HL-60 (cell line): ENCODE measurements at places on chromosomes 13 and 19.

DNA sequence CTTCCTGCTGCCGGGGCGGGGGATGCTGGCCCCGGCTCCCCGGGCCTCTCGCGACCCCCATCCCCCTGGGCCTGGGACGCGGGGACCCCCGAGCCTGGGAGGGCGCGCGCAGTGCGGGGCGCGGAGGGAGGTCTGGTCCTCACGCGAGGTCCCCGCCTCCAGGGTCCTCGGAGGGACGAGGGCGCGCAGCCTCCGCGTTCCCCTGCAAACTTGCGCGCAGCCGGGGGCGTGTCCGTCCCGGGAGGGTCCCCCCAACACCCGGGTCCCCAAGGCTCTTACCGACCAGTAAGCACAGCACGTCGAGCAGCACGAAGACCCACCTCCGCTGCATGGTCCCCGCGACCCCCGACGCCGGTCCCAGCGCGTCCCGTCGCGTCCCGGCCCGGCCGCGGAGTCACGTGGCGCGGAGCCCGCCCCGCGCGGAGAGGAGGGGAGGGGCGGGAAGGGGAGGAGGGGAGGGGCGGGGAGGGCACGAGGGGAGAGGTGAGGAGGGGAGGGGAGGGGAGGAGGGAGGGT lies at the start of gene PLPP2:
PLPP2 (minus strand) TSS at position 398 of the 516 bp plus-strand sequence; CDS start at position 331, 67 bp downstream.
- DNase-seq, result no peak

GRCh38 chr13:49602005-49602404 lies 16.6 kb upstream of the RCBTB1 start:
- DNase-seq, result no peak

DNA sequence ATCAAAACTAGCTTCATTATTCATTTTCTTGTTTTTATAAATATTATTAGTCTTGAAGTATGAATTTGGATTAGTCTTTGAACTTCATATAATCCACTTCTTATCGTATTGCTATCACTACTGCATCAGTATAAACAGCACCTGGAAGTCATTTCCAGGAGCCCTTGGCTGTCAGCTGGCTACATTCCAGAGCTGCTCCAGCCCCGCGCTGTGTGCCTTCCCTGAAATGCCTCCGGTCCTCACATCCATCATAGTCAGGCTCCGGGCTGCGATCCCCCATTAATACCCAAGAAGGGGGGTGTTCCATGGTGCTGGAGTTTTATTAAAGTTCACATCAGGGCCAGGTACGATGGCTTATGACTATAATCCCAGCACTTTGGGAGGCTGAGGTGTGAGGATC lies 124.3 kb upstream of the GJB6 start:
- no peak for DNase-seq

- peak; percentile 75 for DNase-seq
These were observed 151.1 kb downstream of the LHFPL6 start for GRCh38 chr13:39451860-39452301.

- DNase-seq, result no peak
These were observed 54.0 kb downstream of the RFX2 start for GRCh38 chr19:6056282-6056741.

- no peak for DNase-seq
These were observed 355.0 kb upstream of the PCDH20 start for GRCh38 chr13:61770681-61771080.

- no peak for DNase-seq
These were observed 140.6 kb downstream of the LHFPL6 start for GRCh38 chr13:39462428-39462827.

- DNase-seq, result peak; percentile 54
These were observed 8.8 kb upstream of the GNG7 start for GRCh38 chr19:2711172-2711874.

- DNase-seq, result no peak
These were observed 9.4 kb downstream of the POLD1 start for GRCh38 chr19:50393589-50393988.

DNA sequence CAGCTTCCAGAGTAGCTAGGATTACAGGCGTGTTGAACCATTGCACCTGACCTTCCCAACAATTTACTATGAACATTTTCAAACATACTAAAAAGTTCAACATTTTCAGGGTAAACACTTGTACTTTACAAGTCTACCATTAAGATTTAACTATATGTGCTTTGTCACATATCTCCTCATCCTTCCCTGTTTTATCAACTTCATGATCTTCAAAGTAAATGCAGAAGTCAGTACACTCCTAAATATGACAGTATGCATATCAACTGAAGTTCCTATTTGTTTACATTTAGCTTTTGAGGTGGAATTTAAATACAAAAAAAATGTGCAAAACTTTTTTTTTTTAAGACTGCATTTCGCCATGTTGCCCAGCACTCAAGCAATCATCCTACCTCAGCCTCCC lies 18.5 kb downstream of the LNX2 start:
- no peak for DNase-seq

DNA sequence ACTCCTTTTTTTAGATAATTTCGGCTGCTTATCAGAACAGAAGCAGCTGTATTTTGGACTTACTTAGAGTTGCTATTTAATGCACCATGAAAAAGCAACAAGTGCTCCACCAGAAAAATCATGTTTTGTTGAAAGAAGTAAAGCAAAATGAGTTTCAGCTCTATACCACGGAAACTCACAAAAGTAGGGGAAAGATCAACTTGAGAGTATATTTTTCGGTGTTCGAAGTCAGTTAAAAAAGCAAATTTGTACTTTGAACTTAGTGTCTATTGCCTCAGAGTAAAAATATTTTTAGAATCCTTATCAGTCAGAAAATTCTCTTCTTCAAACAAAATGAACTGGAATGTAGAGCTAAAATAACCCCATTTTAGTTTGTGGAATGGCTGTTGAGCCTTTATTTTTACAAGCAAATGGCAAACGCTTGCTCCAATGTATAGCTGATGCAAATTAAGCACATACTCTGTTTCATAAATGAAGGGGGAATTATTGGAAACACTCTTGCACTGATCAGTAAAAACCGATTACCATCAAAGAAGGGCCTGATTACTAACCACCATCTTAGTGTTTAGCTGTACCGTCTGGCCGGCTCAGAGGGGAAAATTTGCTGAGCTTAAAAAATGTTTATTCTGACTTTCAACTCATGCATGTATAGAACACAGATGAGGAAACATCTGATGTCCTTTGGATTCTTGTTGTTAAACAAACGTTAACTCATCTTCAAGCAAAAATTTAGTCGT lies 540.7 kb downstream of the GPC6 start:
- DNase-seq, result no peak

DNA sequence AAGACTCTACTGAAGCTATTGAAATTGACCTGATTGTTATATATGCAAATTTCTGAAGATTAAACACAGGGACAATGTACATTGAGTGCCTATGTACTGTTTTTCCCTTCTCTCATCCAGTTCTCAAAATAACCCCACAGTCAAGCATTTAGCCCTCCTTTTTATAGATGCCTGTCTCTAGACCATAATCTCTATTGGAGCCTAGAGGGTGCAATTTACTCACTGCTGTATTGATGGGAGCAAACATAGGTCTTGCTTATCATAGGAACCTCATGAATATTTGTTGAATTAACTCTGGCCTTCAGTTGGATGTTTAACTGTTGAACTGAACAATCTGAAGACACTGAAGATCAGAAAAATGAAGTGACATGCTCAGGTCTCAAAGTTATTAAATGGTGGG lies 183.0 kb downstream of the RFC3 start:
- DNase-seq, result no peak

DNA sequence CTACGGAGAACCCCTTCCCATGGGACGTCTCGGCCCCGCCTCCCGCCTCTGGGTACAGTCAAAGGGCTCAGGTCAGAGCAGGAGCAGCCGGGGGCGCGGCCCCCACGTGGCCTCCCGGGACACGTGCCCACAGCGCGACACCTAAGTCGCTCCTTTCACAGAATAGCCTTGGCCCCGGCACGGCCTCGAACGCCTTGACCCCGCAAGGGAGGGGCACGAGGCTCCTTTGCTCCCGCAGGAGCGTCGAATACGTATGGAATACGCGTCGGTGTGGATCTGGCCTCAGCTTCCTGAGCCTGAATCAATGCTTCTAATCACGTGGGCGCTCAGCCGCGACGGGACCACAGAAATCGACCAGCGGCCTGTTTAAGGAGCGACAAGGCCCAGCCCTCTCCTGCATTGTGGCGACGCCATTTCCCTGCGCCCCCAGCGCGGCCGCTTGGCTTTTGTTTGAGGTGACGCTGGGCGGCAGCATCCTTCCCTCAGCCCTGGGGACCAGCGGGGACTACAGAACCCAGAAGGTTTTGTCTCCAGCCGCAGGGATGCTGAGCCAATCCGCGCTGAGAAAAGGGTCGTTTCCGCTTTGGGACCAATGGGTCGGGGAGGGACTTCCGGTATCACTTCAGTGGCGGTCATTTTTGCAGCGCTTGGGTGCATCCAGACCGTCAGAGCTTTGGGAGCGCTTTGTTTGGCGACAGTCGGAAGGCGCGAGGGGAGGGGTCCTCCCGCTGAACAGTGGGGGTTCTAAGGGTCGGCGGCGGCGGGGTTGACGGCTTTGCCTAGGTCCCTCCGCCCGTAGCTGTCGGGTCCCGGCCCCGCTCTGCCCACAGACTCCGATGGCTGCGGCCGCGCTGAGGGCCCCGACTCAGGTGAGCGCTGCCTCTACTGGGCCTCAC lies at the start of gene ZIK1:
ZIK1 (plus strand) TSS at position 625 of the 896 bp plus-strand sequence; CDS start at position 837, 212 bp downstream.
- peak; percentile 83 for DNase-seq

- no peak for DNase-seq
These were observed 2.8 kb upstream of the MICU2 start for GRCh38 chr13:21606796-21607195.

DNA sequence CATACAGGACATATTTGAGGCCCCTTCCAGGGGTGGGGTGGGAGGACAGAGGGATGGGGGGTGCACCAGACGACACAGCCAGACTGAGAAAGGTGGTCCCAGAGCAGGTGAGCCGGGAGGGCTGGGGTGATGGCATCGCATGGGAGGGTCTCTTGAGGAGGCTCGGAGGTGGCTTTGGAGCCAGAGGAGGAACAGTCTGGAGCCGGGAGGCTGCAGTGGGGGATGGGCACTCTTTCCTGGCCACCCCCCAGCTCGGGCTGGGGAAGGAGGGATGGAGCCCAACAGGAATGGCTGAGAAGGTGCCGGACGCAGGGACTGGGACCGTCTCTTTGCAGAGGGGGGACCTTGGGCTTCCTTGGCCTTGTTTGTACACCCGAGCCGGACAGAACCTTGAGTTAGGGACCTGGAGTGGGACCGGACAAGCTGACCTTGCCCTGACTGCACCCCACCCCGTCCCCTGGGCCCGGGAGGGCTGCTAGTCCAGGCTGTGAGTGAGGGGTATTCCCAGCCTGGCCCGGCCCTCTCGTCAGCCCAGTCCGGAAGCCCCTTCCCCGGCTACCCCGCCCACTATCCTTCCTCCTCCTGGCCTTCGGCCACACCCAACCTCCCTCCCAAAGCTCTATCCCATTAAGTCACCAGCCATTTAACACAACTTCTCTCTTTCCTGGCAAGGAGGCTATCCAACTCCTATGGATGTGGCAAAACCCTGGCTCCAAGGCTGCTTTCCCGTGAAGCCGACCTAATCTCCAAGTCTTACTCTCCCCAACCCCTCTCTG lies 816 bp upstream of the TBXA2R start:
- no peak for DNase-seq

GRCh38 chr19:17296273-17296672 lies 7.0 kb downstream of the ABHD8 start:
- DNase-seq, result no peak

GRCh38 chr19:45569619-45570421 lies 14.8 kb downstream of the OPA3 start:
- no peak for DNase-seq

GRCh38 chr19:3108775-3109174 lies 14.6 kb downstream of the GNA11 start:
- DNase-seq, result no peak

DNA sequence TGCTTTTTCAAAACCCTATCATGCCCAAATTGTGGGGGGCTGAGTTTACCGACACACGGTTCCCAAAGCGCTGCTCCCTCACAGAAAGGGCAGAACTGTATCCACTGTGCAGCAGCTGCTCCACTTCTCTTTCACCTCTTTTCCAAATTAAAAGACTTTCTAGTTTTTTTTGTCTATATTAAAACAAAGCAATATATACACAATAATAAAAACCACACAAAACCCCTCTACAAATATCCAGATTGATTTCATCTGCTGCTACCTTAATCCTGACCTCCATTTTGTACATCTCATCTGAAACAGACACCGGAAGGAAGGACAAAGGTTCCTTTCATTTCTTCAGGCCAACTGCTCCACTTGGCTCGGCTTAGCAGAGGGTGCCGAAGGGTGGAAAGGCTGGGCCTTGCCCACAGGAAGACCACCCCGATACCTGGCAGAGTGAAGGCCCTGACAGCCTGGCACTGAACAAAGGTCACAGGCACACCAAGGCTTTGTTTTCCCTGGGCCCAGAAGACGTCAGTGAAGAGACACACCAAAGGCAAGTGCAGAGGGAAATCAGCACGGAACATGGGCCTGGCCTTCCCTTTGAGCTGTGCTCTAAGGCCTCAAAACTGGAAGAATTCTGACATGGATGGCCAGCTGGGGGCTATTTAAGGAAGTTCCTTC lies 71.6 kb downstream of the LATS2 start:
- no peak for DNase-seq

GRCh38 chr19:19679176-19680073 lies 10.8 kb downstream of the ZNF101 start:
- no peak for DNase-seq

DNA sequence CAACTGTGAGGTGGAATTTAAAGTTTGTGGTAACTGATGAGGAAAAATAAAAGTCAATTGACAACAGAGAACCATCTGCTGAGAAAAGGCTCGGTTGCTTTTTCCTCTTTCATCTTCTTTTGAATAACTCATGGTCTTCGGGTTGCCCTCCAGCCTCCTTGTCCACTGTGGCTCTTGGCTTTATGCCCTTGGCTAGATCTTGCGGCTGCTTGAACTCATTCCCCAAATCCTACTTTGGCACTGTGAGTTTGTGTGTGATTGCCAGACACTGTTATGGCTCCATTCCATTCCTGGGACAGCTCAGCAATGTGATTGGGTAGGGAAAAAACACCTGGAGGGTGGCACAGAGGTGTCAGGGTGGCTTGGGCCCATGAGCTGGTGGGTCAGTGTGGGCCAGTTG lies 387.4 kb downstream of the DLEU7 start:
- DNase-seq, result no peak

DNA sequence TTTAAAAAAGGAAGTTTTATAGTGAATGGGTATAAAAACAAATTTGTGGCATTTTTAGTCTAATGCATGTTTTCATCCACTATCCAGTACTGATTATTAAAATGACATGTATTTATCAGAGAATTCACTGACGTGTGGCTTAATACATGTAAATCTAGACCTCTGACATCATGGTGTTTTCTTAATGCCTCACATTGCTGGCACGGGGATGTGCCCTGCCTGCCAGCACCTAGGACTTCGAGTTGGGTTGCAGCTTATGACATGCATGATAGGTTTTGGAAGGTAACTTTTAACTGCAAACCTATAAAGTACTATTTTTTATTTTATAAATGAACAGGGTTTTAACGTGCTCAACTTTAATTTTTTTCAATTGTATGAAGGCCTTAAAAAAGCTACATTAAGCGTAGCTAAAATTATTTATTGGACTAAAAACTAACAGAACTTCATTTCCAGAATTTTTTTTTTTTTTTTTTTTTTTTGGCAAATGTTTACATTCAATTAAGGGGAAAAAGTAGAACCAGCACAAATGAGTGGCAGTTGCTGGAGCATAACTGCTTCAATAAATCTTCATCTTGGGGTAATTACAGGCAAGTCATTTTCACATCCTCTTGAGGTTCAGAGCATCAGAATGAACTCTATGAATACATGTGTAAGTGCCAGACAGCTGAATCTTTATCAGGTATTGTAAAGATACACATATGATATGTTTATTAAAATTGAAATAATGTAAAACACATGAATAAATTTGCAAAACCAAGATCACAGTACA lies 16.3 kb downstream of the METTL21C start:
- no peak for DNase-seq
